CD4-positive, alpha-beta T cell treated with Interleukin-6 at 100 ng/mL for 8 hours (primary cell): ENCODE measurements at places on chromosomes 1 and 21.

GRCh38 chr1:156245451-156246232 is 2.2 kb downstream of the PAQR6 start:
- peak; percentile 24 for DNase-seq

- no peak for DNase-seq
Measured at GRCh38 chr1:50979937-50980336, 9.9 kb downstream of the CDKN2C start.

GRCh38 chr1:68495968-68496679 is 758 bp downstream of the DEPDC1 start:
- DNase-seq, result no peak

GRCh38 chr1:119549719-119550132 is 42.7 kb downstream of the HSD3B1 start:
- DNase-seq, result no peak

- no peak for DNase-seq
Measured at GRCh38 chr1:163093579-163093978, 24.4 kb downstream of the RGS4 start.

DNA sequence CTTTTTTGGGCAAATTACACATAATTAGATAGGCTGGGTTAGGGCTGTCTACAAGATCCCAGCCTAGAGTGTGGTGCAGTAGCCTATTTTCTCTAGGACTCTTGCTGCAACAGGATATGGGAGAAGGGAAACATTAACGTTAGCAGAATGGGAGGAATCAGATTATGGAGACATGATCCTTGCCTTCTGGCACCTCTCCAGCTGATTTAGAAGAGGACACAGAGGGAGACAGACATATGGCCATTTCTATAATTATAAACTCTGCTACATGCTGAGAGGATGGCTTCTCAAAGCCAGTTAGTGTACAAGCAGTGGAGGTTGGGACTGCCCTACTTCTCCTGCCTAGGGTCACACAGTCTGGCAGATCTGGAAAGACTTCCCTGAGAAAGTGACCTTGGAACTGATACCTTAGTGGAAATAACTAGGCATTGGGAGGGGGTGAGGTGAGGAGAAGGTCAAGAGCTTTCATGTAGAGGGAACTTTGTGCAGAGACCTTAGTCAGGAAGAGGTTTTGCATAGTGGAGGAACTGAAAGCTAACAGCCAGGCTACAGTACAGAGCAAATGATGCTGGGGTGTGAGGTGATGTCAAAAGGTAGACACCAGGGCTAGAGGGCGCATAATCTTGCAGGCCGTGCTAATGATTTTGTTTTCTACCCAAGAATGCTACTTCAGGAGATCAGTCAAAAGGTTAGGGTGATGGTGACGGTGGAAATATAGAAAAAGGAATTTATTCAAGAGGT is 1.2 kb upstream of the CD1D start:
- no peak for DNase-seq

DNA sequence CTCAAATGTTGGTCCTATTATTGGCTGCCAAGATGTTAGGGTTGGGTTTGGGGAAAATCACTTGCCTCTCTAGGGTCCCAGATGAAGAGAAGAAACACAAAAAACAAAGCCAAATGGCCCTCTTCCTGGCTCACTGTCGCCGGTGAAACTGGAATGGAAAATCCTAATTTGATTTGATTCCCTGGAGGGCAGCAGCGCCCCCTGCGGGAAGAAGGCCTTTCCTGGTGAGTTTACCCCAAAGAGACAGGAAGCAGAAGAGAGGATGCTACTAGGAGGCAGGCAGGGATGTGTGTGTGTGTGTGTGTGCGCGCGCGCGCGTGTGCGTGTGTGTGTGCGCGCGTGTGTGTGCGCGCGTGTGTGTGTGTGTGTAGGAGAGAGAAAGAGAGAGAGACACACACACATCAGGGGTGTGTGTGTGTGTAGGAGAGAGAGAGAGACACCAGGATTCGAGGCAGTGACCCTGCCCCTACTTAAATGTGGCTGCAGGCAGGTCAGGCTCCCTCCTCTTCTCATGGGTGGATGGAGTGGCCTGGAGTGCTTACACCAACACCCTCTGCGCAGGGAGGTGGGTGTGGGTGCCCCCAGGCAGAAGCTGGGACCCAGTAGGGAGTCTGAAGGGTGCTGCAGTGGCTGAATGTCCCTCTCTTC is 3.1 kb upstream of the SELENON start:
- peak; percentile 84 for DNase-seq

DNA sequence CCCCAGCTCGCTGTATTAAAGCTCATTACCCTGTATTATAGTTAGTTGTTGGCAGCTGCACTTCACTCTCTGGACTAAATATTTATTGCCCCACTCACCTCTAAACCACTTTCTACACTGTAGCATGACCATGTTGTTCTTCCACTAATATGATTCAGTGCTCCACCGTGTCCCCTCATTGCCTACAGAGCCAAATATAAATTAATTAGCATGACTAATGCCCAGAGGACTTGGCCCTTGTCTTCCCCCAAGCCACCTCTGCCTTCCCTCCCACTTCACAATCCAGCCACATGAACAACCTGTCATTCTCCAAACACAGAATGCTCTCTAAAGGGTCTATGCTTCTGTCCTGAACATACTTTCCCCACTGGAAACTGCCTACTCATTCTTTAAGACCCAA is 276.5 kb downstream of the PLPP3 start:
- no peak for DNase-seq

DNA sequence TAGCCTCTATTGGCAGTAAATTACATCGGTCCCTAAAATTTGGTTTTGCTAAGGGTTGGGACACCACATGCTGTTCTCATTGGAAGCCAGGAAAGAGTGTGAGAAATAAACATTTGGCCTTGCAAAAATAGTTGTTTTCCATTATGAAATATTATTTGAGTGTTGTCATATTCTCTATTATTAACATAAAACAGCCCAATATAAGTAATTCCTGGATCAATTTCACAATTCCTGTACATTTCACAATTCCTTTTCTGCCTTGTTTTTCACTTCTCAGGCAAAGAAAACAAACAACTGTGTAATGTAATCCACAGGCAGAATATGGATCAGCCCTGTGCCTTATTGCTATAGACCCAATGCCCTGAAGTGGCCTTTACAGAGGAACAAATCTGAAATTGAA is 40.5 kb downstream of the C1orf87 start:
- DNase-seq, result no peak

DNA sequence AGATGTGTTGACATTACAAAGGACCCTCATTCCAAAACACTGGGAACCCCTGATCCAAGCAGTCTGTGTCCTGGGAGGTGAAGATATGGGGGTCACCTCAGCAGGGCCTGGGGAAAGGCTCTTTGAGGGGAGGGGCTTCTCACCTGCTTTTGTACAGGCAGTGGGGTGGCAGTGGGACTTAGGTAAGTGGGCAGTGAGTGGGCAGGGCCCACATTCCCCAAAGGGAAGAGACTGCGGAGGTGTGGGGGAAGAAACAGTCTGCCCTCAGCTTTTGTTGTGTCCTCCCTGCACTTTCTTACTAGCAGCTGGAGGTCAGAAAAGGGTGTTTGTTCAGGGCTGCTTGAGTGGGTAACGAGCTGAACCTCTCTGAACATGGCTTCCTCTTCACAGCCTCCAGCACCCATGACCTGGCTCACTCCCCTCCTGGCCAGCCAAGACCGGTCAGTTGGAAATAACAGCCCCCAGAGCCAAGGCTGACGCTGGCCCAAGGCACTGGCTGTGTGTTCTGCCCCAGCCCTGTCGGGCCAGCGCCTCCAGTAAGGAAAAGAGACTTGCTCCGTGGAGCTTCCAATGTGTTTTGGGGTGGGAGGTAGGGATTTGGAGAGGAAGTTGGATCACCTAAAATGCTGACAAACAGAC is 173.5 kb downstream of the PSMG1 start:
- no peak for DNase-seq

DNA sequence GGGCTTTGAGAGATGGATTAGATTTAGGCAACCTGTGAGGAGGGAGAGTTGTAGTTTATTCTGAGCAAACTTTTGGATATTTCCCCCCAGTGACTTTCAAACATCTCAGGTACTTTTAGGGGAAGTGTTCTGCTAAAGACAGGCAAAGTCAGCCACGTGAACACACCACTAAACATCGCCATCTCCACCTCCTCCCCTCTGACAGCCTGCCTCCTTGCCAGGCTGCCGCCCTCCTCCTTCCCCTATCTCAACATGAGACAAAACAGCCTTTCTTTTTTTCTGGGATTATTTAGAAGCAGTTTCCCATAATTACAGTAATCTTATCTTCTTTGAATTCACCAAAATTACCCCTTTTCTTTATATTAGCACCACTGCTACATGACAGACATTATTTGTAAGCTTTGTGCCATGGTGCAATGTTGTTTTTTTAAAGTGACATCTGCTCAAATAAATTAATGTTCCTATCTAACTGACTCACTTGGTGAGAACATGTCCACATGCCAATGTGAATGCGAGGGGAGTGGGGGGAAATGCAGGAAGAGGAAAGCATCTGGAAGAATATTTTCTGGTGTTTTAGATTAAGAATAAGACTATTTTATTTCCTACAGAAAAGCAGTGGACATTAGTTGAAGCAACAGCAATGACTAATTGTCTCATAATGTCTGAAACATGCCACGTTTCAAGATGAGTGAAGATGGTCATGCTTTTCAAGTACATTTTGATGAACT is 147.8 kb upstream of the ATP1B1 start:
- DNase-seq, result no peak

DNA sequence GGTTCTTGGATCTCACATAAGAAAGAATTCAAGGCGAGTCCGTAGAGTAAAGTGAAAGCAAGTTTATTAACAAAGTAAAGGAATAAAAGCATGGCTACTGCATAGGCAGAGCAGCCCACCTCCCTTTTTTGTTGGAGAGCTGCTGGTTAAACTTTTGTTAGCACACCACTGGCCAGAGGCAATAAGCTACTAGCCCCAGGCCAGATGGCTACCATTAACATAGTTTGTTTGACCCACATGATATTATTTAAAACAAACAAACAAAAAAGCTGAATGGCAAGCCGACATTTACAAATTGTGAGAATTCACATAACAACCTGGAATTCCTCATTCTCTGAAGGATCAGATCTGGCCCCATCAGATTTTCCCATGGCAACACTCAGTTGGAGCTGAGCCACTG is 19.1 kb upstream of the PAXBP1 start:
- DNase-seq, result no peak

DNA sequence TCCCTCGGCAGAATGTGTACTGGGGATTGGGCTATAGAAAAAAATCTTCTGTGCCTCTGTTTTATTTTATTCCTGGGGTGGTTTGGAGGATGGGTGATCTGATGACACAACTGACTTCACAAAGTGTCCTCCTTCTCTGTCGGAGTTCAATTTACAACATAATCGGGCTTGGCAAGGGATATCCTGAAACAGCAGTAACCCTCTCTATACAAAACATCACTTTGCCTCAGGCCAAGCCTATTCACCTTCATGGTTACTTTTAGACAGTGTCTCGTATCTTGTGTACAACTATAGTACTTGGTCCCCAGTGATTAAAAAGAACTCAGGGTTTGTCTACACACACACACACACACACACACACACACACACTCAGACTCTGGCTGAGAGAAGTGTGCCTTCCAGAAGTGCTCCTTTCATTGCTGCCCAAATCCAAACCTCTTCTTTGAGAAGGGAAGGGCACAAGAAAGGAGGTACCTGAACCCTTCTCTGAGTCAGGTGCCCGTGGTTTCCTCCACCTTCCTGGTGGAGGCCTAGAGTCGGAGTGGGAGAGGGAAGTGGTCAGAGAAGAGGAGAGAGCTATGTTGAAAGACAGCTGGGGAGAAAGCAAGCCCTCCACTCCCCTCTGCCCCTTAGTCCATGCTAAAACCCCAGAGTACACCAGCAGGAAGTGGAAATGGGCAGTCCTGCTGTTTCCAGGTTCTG is 62.4 kb upstream of the POU2F1 start:
- no peak for DNase-seq

- DNase-seq, result no peak
Measured at GRCh38 chr21:38448671-38449385, 49.4 kb downstream of the ERG start.

- DNase-seq, result no peak
Measured at GRCh38 chr1:159054427-159054826, 22.1 kb downstream of the AIM2 start.

- no peak for DNase-seq
Measured at GRCh38 chr1:115023593-115023992, 6.0 kb upstream of the TSHB start.

DNA sequence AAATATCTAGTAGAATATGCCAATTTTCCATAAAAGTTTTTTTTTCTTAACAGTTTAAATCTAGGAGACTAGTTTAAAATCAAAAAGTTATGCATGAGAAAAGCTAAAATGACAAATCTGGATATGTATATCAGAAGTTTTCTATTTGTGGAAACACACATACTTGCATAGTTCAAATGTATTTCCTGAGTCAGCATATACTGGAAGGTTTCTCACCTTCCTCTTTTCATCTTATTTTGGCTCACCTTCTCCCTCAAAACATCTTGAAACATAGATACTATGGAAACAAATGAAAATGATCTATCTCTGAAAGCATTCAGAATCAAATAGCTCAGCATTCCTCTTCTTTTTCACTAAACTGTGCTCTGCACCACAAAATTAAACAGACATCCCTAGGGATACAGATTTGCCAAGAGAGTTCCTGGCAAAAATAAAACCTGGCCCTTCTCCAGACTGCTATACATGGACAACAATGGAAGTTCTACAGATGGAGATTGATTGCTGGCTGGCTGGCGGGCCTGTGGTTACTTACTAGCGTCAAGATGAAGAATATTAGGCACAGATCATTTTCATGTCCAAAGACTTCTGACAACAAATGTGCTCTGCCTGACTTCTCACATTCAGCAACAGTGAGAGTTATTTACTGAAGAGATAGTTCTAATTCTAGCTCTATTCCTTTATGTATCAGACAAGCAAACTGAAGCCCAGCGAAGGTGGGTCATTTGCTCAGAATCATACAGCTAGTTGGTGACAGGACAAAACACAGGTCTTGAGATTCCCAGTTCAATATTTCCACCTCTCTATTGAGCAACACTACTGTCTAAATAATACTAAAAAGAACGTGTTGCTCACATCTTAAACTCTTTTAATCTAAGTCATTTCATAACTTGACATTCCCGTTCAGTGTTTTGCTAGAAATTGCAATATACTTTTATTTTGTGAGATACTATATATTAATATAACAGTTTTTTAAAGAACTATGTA is 26.6 kb downstream of the DIPK1A start:
- no peak for DNase-seq

- DNase-seq, result no peak
Measured at GRCh38 chr1:150696162-150696561, 792 bp downstream of the GOLPH3L start.

DNA sequence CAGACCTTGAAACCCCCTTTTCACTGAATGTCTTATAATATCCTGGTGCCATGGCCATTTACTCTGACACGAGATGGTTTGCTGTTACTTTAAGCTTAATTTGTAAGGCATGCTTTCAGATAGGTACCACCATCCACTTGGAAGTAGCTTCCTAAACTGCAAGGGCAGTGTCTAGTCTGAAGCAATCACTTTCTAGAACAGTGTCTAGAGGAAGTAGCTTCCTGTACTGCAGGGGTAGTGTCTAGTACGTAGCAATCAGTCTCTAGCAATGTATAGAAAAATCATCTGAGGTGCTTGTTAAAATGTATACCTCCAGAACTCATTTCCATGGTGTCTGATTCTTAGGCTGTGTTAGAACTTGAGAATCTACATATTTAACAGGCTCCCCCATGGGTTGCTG is 42.5 kb downstream of the ZBTB40 start:
- DNase-seq, result no peak
